ENCODE measurements at places on chromosomes 3 and 15.

DNA sequence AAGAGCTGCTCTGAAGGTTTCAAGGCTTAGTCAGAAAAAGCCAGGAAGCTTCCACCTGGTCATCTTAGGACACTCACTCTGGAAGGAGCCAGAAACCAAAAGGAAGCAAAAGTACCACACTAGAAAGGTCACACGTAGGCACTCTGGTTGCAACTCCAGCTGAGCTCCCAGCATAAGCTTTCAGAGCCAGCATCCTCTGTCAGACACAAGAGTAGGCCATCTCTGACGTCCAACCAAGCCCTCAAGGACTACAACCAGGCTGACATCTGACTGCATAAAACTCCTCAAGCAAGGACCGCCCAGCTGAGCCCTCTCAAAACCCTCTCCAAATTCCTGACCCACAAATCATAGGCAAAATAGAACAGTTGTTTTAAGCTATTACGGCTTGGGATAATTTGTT lies 12.8 kb downstream of the SH3BP5 start:
- no peak for DNase-seq

DNA sequence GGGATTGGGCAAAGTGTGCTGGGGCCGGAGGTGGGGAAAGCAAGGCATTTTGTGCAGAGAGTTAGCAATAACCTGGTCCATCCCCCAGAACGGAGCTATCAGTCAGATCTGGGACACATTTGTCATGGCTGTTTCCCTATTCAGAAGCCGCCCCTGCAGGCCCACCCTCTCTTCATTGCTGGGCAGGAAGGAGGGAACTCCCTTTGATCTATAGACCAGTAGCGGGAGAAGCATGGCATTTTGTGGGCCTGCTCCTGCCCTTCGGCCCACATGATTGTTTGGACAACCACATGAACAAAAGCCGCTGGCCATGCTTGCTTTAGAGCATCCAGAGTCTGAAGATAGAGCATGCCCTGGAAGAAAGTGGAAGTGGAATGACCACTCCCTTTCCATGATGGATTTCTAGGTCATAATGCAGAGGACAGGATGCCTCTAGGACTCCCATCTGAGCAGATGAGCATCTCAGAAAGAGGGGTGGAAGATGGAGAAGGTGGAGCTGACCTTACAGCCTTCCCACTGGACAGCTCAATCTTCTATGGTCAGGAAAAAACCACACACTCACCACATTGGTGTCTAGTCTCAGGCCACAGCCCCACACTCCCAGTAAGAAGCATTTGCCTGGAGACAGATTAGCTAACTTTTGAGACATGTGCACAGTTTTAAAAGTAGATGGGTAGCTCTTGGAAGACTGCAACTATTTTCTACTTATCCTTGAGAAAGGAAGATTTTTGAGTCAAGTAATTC lies 11.9 kb upstream of the LRTM1 start:
- DNase-seq, result no peak

DNA sequence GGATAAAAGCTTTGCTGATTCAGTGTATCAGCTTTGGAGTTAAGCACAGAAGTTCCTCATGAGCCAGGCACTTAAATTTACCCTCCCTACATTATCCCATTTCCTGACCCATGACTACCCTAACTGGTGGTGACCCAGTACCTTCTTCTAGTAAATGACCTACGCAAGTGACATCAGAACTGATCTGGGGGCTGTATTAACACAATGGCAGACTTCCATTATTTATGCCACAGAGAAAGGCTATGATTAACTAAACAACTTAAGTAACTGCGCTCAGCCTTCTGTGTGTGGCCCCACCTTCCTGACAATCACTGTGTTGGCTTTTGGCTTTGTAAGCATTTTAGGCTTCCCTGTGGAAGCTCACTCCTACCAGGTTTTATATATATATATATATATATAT lies 1.9 kb downstream of the MB21D2 start:
- DNase-seq, result no peak

- DNase-seq, result no peak
Measured at GRCh38 chr3:33991673-33992072, 193.2 kb downstream of the PDCD6IP start.

- no peak for DNase-seq
Measured at GRCh38 chr3:8891303-8891702, 72.0 kb downstream of the RAD18 start.

DNA sequence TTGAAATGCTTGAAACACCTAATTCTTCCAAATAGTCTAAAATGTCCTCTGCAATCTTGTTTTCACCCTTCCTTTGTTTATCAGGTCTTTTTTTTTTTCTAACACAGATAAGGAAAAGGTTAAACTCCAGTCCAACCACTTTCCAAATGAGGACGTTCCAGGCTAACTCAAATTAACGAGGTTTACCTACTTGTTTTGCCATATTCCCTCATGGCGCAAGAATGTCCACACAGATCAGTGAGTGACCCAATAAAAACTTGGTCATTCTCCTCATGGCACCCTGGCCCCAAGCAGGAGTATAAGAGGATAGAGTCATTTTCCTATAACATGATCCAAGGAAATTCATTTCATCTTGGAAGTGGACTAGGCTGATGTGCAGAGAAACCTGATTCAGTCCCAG lies 6.6 kb upstream of the LIPC start:
- DNase-seq, result no peak

- no peak for DNase-seq
Measured at GRCh38 chr3:67653425-67654098, 850 bp downstream of the SUCLG2 start.

DNA sequence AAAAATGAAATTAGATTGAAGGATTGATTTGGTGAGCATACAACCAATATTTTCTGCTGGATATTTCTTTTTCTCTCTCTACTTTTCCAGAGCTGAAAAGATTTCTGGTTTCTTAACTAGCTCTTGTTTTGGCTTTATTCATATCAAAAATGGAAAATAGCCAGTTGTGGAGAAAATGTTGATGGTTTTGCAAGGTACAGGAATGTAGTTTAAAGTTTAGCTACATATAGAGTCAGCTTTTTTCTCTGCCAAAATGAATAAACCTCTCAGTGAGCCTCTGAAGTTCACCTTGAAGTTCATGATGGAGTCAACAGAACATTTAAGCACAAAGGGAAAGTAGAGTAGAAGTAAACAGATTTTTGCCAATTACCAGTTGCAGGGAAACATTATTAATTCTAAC lies 720.5 kb upstream of the ALCAM start:
- DNase-seq, result no peak

DNA sequence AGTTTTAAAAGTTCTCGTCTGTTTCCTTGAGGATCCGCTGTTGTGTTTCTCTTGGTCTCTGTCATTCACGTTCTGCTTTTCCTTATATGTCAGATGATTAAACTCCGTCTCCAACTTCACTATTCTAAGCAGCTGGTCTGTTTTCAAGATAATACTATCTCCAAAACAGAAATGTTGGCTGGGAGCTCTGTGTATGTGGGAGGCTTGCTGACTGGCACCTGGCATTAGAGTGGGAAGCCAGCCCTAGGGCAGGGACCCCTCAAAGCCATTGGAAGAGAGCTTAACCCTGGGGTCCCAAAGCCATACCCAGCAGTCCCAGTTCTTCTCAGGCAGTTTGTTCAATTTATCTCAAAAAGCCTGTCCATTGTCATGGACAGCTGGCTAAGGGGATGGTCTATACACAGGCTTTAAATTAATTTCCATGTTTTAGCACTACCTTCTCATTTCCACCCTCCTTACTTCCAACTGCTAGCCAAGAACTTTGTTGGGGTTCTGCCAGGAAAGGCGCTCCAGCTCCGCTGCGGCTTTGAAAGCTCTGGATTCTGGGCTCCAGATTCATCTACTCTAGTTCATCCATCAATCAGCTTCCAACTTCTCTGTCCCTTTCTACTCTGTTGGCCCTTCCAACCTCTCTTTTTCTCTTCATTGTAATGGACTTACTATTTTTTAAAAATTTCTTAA lies 9.2 kb downstream of the BTBD1 start:
- DNase-seq, result no peak

DNA sequence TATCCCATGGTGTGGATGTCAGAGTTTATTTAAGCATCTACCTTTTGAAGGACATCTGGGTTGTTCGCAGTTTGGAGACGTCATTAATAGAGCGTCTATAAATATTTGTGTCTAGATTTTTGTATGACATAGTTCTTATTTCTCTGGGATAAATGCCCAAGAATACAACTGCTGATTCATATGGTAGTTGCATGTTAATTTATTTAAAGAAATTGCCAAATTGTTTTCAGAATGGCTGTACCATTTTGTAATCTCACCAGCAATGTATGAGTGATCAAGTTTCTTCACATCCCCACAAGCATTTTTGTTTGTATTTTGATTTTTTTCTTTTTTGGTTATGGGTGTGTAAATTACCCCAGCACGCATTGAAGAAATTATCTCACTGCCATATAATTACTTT lies 656.9 kb downstream of the NTRK3 start:
- no peak for DNase-seq

- peak; percentile 1 for DNase-seq
Measured at GRCh38 chr3:46725621-46726314, 8.1 kb upstream of the PRSS50 start.

- no peak for DNase-seq
Measured at GRCh38 chr3:87949189-87949878, 109.5 kb downstream of the CGGBP1 start.
